ENCODE measurements at places on chromosomes 1 and 21.
A peak's percentile ranks its signal among the peaks of the same experiment; 100 is the strongest.

DNA sequence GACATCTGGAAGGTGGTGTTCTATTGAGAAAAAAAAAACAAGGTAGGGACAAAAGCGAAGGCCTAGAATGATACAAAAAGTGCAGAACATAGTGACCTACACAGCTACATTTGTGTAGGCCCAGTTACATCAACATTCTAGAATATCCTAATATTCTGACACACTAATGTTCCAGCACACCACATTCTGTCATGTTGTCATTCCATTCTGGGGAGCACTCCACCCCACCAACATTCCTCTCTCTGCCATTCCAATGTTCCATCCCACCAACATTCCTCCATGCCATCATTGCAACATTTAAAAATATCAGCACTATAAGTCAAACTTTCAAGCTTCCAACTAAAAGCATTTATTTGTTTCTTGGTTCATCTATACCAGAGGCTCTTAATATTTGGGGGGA, 28.5 kb downstream of the COA7 start:
- no peak for DNase-seq

- peak; percentile 53 for DNase-seq
Measured at GRCh38 chr1:47179017-47179987, 10.5 kb downstream of the PDZK1IP1 start.

- no peak for DNase-seq
Measured at GRCh38 chr1:167561753-167562152, 8.2 kb upstream of the CREG1 start.

DNA sequence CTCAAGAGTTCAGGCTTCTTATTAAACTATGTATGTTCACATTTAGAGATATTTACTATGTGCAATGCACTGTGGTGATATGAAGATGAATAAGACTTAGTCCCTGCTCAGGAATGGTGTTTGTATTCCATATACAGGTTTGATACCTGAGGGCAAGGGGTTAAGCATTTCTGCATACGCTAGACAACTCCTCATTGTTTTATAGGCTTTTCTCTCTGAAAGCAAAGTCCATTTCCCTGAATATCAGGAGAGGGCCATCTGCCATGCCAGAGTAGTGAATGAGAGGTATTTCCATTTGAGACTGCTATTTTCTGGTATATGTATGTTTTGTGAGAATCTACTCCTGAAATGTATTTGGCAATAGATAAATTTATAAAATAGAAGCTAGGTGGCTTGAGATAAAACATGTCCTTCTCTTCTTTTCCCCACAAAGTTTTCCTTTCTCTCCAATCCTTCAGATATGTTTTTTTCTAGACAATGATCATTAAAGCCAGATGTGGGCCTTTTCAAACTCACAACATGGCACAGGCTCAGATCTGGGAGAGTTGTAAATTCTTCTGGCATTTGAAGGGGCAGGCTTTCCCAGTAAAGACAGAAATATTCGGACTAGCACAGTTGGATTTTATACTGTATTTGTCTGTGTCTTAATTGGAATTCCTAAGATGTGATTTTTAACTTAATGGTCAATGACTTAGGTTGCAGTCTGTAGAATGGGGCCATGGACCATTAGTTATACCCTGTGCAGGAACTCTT, 73.3 kb upstream of the WDR26 start:
- no peak for DNase-seq

- no peak for DNase-seq
Measured at GRCh38 chr1:201270616-201271390, 12.5 kb upstream of the PKP1 start.

DNA sequence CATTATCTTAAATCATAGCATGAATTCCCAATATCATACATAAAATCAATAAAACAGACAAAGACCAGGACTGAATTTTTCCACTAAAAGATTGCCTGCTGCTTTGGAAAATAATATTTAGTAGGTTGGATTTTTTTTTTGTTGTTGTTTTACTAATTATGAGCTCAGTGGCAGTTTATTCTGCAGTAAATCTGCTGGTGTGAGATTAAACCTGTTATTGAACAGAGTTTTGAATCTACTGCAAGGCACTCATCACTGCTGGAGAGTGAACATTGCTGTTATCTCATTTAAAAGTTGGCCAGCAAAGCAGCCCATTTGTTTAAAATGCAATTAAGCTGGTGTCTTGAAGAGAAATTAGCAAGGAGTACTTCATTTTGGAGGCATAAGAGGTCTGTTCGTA, 986.1 kb downstream of the ADGRL2 start:
- no peak for DNase-seq

DNA sequence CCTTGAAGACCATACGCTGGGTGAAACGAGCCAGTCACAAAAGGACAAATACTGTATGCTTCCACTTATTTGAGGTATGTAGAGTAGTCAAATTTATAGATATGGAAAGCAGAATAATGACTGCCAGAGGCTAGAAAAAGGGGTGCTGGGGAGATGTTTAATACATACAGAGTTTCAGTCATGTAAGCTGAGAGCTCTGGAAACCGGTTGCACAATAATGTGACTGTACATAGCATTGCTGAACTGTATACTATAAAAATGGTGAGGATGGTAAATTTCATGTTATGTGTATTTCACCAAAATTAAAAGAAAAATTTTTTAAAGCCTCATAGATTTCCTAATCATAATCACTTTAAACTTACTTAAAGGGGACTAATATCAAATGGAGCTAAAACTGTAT, 110.8 kb downstream of the ZZZ3 start:
- DNase-seq = no peak

GRCh38 chr1:247701338-247701737, 15.1 kb downstream of the OR6F1 start:
- DNase-seq = no peak

DNA sequence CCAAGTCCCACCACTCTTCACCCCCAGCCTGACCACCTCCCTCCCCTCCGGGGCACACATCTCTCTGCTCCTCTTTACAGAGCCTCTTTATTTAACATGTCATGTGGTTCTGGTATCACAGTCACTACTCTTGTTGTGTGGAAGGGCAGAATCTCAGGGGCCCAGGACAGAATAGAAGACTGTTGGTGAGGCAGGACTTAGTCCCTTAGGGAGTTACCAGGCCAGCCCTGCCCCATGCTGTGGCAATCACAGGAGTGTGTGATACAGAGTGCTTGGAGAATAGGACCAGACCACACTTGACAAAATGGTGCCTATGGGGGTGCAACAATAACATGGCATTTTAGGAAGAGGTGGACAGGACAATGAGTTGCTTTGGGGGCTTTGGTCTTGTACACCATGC, 43.0 kb upstream of the CRNN start:
- DNase-seq = no peak

DNA sequence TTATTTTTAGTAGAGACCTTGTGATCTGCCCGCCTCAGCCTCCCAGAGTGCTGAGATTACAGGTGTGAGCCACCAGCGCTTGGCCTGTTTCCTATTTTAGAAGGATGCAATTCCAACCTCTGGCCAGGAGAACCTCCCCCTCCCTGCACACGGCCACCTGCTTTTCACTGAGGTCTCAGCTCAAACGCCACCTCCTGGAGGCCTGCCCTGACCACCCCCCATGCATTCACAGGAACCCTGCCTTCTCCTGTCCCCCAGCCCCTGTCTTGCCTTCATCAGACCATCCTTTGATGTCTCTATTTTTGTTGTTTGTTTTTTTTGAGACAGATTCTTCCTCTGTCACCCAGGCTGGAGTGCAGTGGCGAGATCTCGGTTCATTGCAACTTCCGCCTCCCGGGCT, 2.3 kb downstream of the SRM start:
- no peak for DNase-seq

DNA sequence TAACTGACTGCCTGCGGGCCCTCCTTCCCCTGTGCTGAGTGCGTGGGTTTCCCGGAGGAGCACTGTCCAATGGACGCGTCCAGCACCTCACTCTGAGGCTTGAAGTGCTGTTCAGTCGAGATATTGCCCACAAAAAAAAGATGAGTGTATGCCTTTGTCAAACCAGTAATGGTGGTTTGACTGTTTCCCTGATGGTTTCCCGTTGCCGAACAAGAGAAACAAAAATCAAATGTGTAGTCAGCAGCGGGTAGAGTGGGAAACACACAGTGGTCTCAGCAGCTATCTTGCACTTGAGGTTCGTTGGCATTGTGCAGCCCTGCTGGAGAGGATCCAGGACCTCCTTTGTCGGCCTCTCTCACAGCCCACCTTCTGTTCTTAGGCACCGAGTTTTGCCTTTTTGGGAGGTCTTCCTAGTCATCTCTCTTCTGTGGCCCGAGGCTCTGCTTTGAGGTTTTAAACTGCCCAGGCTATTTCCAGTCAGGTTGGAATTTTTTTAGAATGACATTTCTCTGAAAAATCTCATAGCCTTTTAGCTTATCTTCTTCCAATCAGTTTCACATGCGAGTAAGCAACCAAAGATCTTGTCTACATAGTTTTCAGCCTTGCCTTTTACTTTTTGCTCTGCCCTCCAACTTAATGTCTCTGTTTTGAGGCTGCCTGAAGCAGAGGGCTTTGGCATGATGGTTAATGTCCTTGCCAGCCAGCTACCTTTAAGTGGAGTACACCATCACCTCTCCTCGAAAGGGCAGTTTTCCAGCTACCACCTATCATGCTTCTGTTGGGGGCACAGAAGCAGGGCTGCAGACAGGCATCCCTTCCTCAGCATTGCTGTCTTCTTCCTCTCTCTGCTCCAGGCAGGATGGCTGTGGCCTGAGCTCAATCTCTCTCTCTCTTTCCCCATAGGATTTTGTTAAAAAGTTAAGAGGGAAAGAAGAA, 132.3 kb downstream of the URB2 start:
- no peak for DNase-seq

GRCh38 chr21:45364468-45365185, 40.3 kb upstream of the COL18A1 start:
- DNase-seq = no peak

DNA sequence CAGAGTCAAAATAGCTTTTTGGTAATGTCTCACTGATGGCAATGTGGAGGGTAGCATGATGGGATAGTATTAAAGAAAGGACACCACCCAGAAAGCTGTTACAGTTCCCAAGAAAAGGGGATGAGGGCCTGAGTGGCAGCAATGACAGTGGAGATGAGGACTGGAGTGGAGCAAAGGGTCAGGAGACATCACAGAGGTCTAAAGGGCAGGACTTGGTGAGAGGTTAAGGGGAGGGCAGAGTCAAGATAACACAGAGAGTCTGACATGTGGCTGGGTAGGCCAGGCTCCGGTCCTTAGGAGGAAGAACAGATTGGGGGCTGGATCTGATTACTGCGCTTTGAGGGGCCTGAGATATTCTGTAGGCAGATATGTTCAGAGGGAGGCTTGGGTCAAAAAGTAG, 19.3 kb downstream of the ELF3 start:
- DNase-seq = no peak

DNA sequence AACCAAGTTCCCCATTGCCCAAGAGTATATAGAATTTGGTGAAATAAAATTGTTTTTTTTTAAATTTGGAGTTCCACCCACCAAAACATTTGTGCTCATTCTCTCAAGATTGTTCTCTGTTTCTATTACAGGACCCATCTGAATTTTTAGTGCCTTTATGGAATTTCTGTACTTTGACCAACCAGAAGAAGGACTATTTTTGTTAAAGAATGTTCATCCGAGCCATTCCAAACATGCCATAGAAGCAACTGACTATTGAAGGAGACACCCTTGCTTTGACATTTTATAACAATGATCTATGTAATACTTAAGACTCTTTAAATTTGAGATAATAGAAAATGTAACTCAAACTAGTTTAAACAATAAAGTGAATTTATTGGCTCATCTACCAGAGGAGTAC, 655.7 kb upstream of the ADAMTS5 start:
- no peak for DNase-seq

- DNase-seq = no peak
Measured at GRCh38 chr1:58981392-58981791, 197.5 kb upstream of the JUN start.

- no peak for DNase-seq
Measured at GRCh38 chr1:213332491-213332890, 281.4 kb downstream of the RPS6KC1 start.

GRCh38 chr21:45432575-45433255, 27.8 kb downstream of the COL18A1 start:
- no peak for DNase-seq

Measured in stimulated activated CD4-positive, alpha-beta T cell treated with anti-CD3 and anti-CD28 coated beads, Interleukin-4, amount 100 ng/mL, for 4 hours (primary cell).